Karpas-422 (cell line): ENCODE measurements at places on chromosomes 12 and 14. TPM values are rescaled to one million over a fixed set of nuclear protein-coding genes. Genes with fewer than 3 reads are reported as not detected.
A peak's percentile ranks its signal among the peaks of the same experiment; 100 is the strongest.

DNA sequence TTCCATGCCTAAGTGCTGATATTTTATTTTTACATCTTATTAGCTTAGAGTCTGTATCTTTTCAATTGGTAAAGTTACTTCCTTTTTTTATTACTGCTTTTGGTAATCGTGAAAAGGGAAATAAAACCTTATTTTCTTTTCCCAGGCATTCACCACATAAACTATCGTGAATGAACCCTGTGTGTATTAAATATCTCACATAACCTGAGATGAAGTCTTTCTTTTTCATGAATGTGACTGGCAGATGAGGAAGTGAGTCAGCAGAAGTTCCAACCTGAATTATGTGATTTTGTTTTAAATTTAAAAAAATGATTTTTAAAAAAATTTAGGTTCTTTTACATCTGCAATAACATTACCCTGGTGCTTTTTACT, 26.0 kb downstream of the MYBPC1 start:
- H3K27me3 ChIP-seq: no peaks in the 10 kb centered on the region
- no peaks in the 10 kb centered on the region for H3K36me3 ChIP-seq
- no peak for DNase-seq
- H3K4me3 ChIP-seq: no peak overlapping the region
- H3K4me1 ChIP-seq: no peaks in the 10 kb centered on the region

- H3K4me3 ChIP-seq: no peak overlapping the region
- no peaks in the 10 kb centered on the region for H3K36me3 ChIP-seq
- no peak overlapping the region for H3K27ac ChIP-seq
- no peaks in the 10 kb centered on the region for H3K4me1 ChIP-seq
Observed at GRCh38 chr12:121765573-121765972, 27.9 kb downstream of the RHOF start.

DNA sequence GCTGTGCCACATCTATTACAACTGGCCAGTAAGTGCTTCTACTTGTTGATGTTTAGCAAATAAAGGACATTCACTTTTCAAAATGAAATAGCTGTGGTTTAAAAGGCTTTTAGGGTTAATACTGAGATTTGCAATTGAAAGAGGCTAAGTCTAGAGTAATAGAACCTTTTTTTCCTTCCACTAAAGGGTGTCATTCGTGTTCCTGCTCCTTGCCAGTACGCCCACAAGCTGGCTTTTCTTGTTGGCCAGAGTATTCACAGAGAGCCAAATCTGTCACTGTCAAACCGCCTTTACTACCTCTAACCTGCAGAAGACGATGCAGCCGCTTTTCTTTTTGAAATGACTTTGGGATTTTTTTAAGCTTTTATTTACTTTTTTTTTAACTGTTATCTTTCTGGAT, 33.6 kb downstream of the PIWIL1 start:
- H3K36me3 ChIP-seq: no peaks in the 10 kb centered on the region
- H3K4me1 ChIP-seq: no peaks in the 10 kb centered on the region
- DNase-seq: no peak
- no peak overlapping the region for H3K27ac ChIP-seq

GRCh38 chr12:14239935-14240872, 125.3 kb upstream of the ATF7IP start:
- H3K4me1 ChIP-seq: peaks cover 28% of the 10 kb centered on the region
- no peaks in the 10 kb centered on the region for H3K36me3 ChIP-seq
- no peaks in the 10 kb centered on the region for H3K27me3 ChIP-seq
- H3K27ac ChIP-seq: peak overlapping the region; percentile 94

SDR39U1 gene
- 53.3 and 77.2 TPM in 2 replicates for total RNA-seq

SLCO1C1 gene
- not detected in 2 replicates for total RNA-seq
